ENCODE measurements at places on chromosomes 5 and 9.

- no peak for DNase-seq
Observed at GRCh38 chr9:121133104-121133816, 58.5 kb downstream of the CNTRL start.

GRCh38 chr5:27748847-27749246 is 710.5 kb upstream of the CDH9 start:
- DNase-seq = no peak

GRCh38 chr9:14396171-14396570 is 82.2 kb upstream of the NFIB start:
- DNase-seq = no peak

GRCh38 chr9:135045264-135045927 is 42.1 kb upstream of the OLFM1 start:
- no peak for DNase-seq

DNA sequence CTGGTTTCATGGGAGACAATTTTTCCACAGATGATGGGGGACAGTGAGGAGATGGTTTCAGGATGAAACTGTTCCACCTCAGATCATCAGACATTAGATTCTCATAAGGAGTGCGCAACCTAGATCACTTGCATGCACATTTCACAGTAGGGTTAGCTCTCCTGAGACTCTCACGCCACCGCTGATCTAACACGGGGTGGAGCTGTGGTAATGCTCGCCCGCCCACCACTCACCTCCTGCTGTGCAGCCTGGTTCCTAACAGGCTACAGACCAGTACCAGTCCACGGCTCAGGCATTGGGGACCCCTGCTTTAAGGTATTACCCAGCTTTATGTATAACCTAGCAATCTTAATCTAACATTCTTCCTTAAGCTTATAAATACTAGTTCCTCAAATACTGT is 35.6 kb downstream of the TTC39B start:
- DNase-seq = no peak

Measured in NCI-H2227 treated with DMSO at 0.1 percent for 48 hours (cell line).